Activated gamma-delta T cell treated with anti-CD3 and anti-CD28 coated beads, Interleukin-2, amount 50 U/mL, for 16 hours (primary cell): ENCODE measurements at places on chromosomes 1 and 21.

GRCh38 chr1:240295811-240296210 lies 204.1 kb downstream of the FMN2 start:
- DNase-seq: no peak

DNA sequence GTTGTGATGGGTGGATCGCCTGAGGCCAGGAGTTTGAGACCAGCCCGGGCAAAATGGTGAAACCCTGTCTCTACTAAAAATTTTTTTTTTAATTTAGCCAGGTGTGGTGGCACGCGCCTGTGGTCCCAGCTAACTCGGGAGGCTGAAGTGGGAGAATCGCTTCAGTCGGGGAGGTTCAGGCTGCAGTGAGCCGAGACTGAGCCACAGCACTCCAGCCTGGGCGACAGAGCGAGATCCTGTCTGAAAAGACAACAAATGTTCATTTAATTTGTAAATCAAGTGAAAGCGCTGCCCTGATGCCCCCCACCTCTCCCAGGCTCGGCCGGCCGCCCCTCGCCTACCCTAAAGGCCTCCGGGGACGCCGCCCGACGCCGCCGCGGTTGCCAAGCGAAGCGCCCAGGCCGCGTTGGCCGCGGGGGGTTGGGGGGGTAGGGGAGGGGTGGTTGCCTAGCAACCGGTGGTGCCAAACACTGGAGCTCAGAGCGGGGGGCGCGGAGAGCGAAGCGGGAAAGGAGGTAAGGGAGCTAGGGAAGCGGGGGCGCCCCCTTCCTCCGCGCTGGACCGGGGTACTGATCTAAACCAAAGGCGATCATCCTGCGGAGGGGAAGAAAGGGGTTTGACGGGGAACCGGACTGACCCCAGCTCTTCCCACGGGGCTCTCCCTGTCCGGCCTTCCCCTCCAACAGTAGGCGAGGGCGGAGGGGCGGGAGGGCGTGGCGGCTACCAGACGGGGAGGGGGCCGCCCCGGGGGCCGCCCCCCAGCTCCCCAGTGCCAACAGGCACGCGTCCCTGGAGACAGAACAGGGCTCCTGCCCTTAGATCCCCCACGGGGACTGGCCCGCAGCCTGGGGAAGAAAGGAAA lies at the start of gene TEKT2:
Gene TEKT2 (plus strand): TSS at position 460 of the 862 bp plus-strand sequence. CDS start 828 bp downstream, outside the sequence.
- DNase-seq: no peak

DNA sequence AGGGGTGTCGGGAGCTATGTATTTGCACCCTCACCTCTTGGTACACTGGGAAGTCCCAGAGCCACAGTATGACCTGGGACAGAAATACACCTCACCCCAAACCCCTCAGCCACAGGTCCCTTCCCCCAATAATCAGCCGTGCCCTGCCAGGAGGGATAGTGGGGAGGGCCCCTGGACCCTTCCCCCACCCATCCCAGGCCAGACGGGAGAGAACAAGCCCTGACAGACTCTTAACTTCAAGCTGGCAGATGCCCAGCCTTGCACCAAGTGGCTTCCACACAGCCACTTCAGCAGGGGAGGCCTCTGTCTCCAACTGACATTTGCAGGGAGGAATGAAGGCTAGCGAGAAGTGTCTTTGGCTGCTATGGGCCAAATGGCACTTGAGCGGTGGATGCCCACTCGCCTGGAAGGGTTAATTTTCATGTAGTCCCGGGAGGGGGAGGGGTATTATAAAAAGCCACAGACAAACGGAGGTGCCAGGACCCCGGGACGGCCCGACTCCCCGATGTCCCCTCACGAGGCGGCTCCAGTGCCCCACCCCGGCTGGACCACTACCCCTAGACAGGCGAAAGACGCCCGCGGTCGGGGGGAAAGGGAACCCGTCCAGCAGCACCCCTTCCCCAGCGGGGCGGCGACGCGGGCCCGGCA lies 495 bp downstream of the SYNC start:
- DNase-seq: no peak

- DNase-seq: no peak
Measured at GRCh38 chr1:23718482-23718881, 24.8 kb upstream of the ELOA start.

DNA sequence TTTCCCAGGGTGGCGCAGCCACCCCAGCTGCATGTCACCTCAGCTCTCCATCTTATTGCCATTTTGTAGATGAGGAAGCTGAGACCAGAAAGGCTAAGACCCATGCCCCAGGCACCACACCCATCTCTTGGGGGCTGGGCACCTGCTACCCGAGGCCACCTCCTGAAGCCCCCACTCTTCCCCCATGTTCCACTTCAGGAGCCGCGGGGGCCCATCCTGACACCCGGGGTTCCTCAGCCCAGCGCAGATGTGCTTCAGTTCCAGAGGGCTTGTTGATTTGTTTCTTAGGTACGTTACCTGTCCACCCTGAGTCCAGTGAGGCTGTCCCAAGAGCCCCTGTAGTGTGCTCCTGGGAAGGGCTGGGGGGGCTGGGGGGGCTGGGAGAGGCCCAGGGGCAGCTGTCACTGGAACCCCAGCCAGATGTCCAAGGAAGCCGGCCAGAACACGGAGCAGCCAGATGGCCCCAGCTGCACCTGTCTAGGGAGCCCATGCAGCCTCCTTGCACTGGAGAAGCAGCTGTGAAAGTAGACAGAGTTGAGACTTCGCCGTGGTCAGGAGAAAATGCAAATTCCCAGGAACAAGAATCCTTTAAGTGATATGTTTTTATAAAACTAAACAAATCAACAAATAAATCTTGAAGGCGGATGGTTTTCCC lies 17.1 kb upstream of the CCDC27 start:
- no peak for DNase-seq

GRCh38 chr21:44279354-44280260 lies 6.1 kb upstream of the AIRE start:
- DNase-seq: no peak

DNA sequence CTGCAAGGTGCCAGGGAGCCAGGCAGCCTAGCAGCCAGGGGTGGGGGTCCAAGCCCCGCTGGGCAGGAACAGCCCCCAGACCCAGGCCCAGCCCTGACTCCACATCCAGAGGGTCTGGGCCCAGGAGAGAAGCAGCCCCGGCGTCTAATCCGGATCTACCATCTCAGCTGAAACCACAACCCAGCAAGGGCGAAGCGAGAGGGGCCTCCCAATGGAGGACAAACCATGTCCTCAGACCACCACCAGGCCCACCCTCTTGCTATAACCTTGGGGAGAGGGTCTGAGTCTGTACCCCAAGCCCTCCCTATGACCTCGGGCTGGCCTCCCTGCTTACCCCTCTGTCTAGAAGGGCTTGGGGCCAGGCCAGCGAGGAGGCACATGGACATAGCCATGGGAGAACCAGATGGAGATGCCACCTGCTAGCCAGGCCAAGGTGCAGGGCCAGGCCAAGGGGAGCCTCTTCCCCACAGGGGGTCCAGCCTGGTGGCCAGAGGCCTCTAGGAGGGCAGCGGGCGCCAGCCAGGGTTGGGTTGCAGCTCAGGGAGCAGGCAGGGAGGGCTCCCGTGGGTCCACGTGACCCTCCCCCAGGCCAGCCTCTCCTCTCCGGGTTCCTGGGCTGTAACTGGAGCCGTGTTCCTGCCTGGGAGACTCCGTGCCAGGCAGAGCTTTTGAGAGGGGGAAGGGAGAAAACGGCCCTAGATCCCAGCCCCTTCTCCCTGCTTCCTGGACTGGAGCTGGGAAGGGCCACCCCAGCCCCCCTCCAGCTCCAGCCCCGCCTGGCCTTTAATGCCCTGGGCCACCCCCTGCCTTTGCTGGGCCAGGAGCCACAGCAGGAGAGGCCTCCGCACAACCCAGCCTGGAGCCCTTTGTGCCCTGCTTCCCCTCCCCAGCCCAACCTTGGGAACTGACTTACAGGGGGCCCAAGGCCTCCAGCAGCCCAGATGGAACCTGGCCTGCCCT lies 2.5 kb downstream of the WNT9A start:
- DNase-seq: no peak

- no peak for DNase-seq
Measured at GRCh38 chr1:207878939-207879338, 32.0 kb downstream of the CD34 start.

- DNase-seq: no peak
Measured at GRCh38 chr1:42480921-42481320, 17.8 kb downstream of the CCDC30 start.

DNA sequence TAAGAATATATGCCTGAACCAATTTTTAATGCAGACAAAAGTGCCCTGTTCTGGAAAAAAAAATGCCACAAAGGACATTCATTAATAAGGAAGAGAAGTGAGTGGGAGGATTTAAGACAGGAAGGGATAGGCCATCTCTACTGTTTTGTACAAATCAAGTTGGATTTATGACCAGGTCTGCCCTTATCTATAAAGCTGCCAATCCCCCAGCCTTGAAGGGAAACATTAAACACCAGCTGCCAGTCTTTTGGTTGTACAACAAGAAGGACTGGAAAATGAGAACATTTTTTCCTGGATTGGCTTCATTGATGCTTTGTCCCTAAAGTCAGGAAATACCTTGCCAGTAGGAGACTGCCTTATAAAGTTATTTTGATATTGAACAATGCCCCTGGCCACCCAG lies 444.0 kb downstream of the NPHP4 start:
- DNase-seq: no peak

DNA sequence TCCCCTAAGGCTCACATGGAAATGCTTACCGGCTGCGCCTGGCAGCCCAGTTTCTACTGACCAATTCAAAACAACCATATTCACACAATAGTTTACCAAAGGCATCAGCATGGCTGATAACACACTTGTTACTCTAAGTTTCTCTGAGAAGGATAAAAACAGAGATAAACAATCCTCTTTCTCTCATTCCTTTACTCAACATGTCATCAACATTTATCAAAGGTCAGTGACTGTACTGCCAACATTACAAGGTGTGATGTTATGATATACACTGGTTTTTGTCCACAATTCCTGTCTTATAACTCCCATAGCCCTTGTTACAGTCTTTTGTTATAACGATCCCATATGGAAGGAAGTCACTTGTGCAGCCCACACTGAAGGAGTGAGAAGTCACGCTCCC lies 33.6 kb downstream of the COA6 start:
- DNase-seq: no peak

GRCh38 chr1:41488040-41488951 lies 3.8 kb upstream of the EDN2 start:
- no peak for DNase-seq

DNA sequence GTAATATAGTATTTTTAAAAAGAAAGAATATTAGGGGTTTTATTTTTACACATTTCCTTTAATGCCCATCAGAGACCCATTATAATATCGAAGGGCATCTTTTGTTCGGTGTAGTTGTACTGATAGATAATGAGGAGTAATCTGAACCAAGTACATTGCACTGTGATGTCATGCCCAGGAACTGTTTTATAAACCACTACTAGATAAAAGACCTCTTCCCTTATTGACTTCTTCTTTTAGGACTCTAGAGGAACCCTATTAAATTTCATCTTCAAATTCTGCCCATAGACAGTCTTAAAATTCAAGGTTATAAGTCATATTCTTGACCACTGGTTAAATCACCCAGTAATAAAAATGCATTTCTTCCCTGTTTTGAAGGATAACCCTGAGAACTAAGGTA lies 206.5 kb downstream of the NRIP1 start:
- DNase-seq: no peak

GRCh38 chr1:177487481-177487880 lies 316.7 kb downstream of the BRINP2 start:
- DNase-seq: no peak

DNA sequence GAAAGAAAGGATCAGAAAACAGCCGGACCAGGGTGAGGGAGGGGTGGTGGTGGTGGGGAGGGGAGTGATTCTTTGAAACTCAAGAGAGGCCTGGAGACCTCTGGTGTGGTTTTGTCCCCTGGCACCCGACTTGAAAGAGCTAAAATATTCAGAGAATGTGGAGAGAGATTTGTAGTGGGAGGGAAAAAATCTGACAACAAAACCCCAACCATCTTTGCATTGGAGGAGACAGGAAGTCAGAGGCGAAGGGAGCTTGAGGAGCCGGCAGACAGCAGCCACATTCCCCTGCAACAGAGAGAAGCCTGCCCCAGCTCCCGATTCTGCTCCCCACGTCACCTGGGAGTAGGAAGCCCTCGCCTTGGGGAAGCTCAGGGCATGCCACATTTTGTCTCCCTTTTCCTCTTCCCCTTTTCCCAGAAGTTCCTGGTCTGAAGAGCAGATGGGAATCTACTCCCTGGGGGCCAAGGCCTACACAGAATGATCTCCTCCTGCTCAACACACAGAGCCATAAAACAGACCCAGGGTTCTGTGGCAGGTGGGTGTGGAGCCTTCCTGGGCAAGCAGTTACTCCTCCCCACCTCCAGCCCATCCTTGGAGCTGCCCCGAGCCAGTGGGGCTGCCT lies 84.9 kb downstream of the ITPKB start:
- DNase-seq: no peak

GRCh38 chr1:172162236-172162635 lies 258.2 kb upstream of the C1orf105 start:
- no peak for DNase-seq

- DNase-seq: no peak
Measured at GRCh38 chr1:218837051-218837450, 336.6 kb upstream of the LYPLAL1 start.

DNA sequence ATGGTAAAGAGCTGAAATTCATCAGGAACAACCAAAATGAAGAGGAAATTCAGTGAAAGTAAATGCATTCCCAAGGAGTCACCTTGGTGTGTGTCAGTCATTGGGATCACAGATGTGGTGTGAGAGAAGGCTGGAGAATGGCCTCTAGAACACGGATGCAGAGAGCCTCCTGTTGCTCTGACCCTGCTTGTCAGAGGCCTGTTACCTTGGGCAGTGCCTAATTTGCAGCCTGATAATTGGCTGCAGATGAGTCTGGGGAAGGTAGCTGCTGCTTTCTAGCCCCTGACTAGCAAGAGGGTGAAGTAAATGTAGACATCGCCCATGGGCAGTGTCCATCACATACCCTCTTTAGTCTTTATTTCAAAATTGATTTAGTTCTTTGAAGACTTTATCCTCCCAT lies 3.3 kb downstream of the GCSAML start:
- DNase-seq: no peak

- DNase-seq: no peak
Measured at GRCh38 chr1:220966041-220966440, 86.8 kb downstream of the HLX start.

- DNase-seq: no peak
Measured at GRCh38 chr1:216924732-216925131, 201.5 kb upstream of the ESRRG start.

DNA sequence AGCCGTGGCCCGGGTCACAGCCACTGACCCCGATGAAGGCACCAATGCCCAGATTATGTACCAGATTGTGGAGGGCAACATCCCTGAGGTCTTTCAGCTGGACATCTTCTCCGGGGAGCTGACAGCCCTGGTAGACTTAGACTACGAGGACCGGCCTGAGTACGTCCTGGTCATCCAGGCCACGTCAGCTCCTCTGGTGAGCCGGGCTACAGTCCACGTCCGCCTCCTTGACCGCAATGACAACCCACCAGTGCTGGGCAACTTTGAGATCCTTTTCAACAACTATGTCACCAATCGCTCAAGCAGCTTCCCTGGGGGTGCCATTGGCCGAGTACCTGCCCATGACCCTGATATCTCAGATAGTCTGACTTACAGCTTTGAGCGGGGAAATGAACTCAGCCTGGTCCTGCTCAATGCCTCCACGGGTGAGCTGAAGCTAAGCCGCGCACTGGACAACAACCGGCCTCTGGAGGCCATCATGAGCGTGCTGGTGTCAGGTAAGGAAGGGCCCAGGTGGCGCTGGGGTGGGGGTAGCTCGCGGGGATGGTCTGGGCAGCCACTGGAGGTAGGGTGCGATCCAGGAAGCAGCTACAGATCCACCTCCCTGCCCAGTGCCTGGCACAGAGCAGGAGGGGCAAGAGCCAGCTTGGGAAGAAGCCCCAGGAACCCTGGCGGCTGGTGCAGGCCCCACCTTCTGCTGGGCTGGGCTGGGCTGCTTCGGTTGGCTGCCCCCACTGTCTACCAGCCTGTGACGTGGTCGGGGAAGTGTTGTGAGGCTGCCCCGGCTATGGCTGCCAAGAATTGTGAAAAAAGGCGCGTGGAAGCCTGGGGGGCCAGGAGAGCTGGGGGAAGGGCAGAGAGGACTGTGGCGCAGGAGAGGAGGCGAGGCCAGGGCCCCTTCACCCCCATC lies 3.8 kb downstream of the CELSR2 start:
- DNase-seq: no peak
